ENCODE measurements at places on chromosomes 11 and 22.

- no peak for DNase-seq
Observed at GRCh38 chr22:35777335-35777975, 59.8 kb downstream of the APOL5 start.

DNA sequence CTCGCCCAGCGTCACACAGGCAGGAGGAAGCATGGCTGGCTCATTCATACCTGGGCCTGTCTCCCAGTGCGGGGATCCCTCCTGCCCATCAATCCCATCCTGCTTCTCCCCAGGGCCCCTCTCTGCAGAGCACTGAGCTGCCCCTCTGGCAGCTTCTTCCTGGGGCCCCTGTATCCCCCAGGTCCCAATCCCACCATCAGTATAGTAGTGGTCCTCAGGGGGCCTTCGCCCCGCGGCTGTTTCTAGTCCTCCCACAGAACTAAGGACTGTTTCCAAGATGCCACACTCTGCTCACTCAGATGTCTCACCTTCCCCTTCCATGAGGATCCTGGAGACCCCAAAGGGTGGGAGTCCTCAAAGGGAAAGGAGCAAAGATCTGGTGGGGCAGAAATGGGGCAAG, 97.6 kb downstream of the PDE2A start:
- DNase-seq: no peak

GRCh38 chr22:43292630-43293018, 50.5 kb downstream of the SCUBE1 start:
- no peak for DNase-seq

DNA sequence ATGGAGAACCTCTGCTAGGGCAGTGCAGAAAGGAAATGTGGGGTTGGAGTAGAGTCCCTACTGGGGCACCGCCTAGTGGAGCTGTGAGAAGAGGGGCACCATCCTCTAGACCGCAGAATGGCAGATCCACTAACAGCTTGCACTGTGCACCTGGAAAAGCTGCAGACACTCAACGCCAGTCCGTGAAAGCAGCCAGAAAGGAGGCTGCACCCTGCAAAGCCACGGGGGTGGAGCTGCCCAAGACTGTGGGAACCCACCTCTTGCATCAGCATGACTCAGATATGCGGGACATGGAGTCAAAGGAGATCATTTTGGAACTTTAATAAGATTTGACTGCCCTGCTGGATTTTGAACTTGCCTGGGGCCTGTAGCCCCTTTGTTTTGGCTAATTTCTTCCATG, 8.7 kb downstream of the TSKU start:
- DNase-seq: no peak

DNA sequence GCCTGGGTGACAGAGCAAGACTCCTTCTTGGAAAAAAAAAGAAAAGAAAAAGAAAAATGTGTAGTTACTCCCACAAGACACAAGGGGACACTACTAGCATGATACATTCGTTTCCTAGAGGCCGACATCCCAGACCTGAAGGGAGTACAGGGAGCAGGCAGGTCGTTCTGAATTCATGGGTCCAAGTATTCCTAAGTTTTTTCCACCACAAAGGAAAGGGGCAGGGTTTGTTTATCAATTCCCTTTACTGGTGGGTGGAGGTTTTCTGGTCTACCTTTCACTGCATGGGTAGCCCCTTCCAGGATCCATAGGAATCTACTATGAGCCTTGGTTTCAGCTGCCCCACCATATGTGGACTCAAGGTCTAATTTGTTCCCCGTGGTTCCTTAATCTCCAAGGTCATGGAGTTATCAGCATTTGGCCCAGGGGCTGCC, 11.8 kb downstream of the TIGD3 start:
- DNase-seq: peak; percentile 90

Data from pons (tissue), 1 donor.